ENCODE measurements at places on chromosomes 6 and 20.
A peak's percentile ranks its signal among the peaks of the same experiment; 100 is the strongest.

- no peak for DNase-seq
Measured at GRCh38 chr20:41903586-41903985, 285.4 kb upstream of the CHD6 start.

DNA sequence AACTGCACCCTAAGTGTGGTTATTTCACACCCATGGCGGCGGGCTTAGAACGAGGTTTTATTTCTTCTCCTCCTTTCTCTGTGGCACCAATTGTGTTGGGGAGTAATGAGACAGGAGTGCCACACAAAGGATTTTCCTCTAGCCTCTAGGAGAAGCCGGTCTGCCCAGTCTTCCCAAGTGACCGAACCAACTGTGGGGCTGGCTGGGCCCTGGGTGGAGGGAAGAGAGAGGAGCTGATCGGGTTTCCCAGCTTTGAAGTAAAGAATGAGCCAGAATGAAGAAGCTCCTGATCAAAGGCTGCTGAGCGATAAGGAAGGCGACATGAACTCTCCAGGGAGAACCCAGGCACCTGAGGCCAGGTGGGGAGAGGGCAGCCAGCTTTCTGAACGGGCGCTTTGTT, 616.0 kb upstream of the BTBD3 start:
- no peak for DNase-seq

- peak; percentile 7 for DNase-seq
Measured at GRCh38 chr6:129575378-129576118, 134.4 kb downstream of the ARHGAP18 start.

GRCh38 chr20:24955045-24955444, 6.0 kb downstream of the CST7 start:
- no peak for DNase-seq

Data from nephron progenitor cell (in vitro differentiated cells).